AG09309 (cell line): ENCODE measurements at places on chromosomes 6 and 20.

- DNase-seq: no peak
Observed at GRCh38 chr6:132715204-132715603, 1.3 kb upstream of the VNN1 start.

- no peak for DNase-seq
Observed at GRCh38 chr6:53466257-53466656, 78.6 kb downstream of the GCLC start.

GRCh38 chr6:129368076-129368475 is 341.9 kb downstream of the ARHGAP18 start:
- no peak for DNase-seq

- no peak for DNase-seq
Observed at GRCh38 chr6:13877051-13877450, 47.7 kb upstream of the RNF182 start.

DNA sequence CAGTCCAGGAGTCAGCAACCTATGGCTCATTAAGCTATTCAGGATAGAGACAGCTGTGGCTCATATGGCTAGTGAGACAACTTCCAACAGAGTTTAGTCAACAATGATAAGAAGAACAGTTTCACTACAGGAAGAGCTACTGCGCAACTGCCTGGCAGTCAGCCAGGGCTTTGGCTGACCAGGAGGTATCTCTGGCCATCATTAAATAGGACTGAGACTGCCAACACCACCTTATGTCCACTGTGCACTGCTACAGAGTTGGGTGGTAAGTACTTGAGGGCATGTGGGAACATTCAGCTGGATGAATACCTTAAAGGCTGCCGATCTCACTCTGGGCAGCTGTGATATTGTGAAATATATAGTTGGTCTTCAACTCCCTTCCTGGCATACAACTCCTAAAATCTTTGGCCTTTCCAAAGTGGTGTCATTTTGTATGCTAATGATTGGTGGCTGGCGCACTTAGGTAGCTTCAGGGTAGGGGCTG is 52.2 kb upstream of the FAM83C start:
- peak; percentile 86 for DNase-seq

DNA sequence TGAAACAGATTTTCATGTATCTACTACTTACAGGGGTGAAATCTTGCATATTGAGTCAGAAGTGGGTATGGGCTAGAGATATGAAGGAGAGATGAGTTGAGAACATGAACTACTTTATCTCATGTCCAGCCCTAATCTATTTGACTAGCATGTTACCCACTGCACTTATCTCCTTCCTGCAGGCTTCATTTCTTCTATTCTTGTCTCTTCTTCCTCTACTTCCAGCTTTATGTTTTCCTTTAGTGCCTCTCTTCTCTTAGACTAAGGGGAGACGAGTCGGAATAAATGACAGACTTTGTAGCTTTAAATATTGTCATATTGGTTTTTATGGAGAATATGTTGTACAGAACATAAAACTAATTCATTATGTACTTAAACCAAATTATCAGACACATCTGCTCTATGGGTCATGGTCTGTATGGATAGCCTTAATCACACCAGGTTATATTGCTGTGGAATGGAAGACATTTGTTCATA is 5.3 kb downstream of the RAB32 start:
- DNase-seq: no peak

- no peak for DNase-seq
Observed at GRCh38 chr6:4774715-4775493, 1.3 kb upstream of the CDYL start.
